ENCODE measurements at places on chromosomes 13 and 19. TPM values are rescaled to one million over a fixed set of nuclear protein-coding genes. Genes with fewer than 3 reads are reported as not detected.

DNA sequence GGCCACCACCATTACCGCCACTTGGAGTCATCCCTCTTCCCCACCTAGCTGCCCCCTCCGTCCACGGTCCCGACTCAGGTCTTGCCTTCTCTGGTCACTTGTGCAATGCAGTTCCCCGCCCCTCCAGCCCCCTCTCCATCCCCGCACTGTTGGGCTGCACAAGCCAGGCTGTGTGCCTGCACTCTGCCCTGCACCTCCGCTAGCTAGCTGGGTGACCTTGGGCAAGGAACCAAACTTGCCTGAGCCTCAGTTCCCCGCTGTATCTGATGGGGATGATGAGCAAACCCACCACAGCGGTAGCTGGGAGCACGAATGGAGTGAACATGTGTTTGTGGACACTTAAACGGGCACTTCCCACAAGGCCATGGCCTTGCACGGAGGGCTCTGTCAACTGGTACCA, 5.6 kb upstream of the TMEM147 start:
- DNase-seq, result no peak
- H3K27me3 ChIP-seq, result peaks cover 3% of the 10 kb centered on the region
- H3K36me3 ChIP-seq, result no peaks in the 10 kb centered on the region
- H3K27ac ChIP-seq, result no peak overlapping the region
- H3K4me3 ChIP-seq, result no peak overlapping the region

DNA sequence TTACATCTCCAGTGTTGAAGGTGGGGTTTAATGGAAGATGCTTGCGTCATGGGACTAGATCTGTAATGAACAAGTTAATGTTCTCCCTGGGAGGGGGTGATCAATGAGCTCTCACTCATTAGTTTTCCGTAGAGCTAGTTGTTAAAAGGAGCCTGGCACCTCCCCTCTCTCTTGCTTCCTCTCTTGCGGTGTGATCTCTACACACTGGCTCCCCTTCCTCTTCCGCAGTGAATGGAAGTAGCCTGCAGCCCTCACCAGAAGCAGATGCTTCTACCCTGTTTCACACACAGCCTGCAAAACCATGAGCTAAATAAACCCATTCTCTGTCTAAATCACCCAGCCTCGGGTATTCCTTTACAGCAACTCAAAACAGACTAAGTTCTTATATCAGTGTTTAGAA, 318.8 kb downstream of the SLITRK1 start:
- H3K27ac ChIP-seq, result no peak overlapping the region
- no peaks in the 10 kb centered on the region for H3K27me3 ChIP-seq
- DNase-seq, result no peak
- H3K4me1 ChIP-seq, result no peaks in the 10 kb centered on the region

C5AR1 gene
- 1.2 TPM for total RNA-seq

GRCh38 chr19:18457483-18458331, 19.8 kb upstream of the ISYNA1 start:
- no peaks in the 10 kb centered on the region for H3K27me3 ChIP-seq
- no peak overlapping the region for H3K27ac ChIP-seq
- no peak for DNase-seq
